Muscle of leg (tissue), 16 donors: ENCODE measurements at places on chromosomes 7 and 10. TPM values are rescaled to one million over a fixed set of nuclear protein-coding genes. Genes with fewer than 3 reads are reported as not detected.
A peak's percentile ranks its signal among the peaks of the same experiment; 100 is the strongest.

DNA sequence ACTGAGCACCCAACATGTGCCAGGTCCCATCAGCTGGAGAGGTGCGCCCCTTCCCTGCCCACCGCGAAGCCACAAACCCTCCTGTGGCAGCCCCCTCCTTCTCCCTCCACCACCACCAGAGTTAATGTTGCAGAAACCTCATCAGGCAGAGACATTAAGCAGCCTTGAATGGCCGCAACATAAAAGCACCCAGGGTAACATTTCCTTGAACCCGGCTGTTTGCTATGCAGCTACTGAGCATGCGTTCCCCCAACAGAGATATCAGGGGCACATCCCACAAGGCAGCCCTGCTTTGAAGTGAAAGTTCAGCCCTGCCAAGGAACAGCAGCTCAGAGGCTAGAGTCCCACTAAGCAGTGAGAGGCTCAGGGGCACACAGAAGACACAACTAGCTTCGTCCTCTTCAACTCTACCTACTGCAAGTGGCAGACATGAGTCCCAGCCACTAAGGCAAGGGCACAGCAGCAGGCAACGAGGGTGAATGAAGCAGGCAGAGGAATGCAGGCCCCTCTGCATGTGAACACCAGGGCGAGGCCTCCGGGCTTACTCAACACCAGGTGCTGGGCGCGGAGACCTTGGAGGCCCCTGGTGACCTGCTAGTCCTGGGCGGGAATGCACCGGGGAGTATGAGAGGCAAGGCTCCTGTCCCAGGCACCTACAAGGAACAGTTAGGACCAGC, 107.4 kb downstream of the SLIT1 start:
- no peak for DNase-seq

GRCh38 chr7:4944939-4945338, 14.0 kb downstream of the MMD2 start:
- no peak for DNase-seq

DNA sequence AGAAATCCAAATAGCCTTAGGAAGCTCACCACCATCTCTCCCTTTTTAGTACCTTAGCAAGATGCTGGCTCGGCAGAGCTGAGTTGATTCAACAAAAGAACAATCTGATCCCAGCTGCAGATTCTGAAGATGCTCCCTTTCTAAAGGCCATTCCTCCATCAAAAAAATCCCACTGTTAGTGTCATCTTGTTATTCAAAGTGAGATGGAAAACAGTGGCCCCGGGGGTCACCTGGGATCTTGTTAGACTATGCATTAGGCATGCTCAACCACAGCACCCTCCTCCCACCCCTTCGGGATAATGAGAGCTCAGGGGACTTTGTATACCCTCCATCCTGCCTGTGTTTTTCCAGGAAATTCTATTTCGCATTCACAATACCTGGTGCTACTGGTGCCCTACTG, 2.4 kb downstream of the NCAPG2 start:
- DNase-seq = no peak

DNA sequence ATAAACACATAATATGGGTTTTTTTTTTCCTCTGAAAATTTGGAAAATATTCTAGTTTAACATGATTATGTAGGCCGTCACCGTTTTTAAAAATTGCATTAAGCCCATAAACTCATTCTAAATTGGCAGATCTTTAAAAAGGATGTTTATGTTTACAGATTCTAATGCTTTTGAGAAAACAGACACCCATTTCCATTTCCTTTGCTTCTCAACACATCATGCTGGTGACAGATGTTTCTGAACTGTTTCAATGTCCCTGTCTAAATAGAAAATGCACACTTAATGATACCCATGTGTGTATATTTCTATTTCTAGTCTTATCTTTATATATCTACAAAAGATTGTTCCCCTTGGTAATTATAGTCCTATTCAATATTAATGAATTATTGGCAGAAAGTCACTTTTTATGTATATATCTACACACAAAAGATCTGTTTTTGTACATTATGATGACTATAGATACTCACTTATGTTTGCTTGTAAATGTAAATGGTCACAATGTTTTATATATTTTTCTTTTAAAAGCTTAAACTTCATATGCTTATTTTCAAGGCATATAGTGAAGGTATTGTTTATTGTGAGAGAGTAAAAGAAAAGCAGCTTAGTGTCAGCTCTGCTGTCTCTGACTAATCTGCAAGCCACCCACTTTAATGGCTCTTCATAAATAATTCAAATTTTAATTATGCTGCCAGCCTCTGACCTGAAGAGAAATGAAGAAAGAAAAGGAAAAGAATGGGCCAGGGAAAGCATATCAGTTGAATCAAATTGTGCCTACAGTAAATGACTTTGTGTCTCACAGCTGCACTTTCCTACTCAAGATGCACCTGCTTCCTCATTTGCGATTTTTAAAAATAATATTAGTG, 179.4 kb downstream of the CACNA2D1 start:
- no peak for DNase-seq

GRCh38 chr7:149191851-149192250, 3.5 kb upstream of the ZNF282 start:
- DNase-seq = no peak

DNA sequence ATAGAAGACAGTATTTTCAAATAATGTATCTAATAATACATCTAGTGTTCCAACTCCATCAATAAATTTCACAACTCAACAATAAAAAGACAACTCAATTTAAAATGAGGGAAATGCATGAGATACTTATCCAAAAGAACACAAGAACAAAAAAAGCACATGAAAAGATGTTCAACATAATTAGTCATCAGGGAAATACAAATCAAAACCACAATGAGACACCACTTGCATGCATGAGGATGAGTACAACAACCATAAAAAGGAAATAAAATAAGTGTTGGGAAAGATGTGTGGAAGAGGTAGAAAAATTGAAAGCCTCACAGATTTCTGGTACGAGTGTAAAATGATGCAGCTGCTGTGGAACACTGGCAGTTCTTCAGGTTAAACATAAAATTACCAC, 111.6 kb upstream of the PTPRZ1 start:
- DNase-seq = no peak

DNA sequence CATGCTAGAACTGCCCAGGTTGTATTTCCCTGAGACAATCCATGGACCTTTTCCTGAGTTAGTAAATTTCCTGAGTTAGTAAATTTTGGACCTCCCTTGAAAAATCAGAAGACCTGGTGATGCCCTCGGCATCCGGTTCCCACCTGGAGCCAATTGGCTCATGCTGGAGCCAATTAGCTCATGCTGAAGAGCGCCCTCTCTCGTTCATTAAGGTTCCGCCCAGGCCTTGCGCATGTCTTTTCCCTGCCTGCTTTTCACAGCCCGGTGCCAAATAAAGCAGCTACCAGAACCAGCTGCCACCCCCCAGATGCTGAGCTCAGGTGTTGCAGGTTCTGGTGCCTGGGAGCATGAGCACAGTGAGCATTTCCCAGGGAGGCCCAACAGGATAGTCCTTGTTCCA, 96.2 kb downstream of the APBB1IP start:
- no peak for DNase-seq

DNA sequence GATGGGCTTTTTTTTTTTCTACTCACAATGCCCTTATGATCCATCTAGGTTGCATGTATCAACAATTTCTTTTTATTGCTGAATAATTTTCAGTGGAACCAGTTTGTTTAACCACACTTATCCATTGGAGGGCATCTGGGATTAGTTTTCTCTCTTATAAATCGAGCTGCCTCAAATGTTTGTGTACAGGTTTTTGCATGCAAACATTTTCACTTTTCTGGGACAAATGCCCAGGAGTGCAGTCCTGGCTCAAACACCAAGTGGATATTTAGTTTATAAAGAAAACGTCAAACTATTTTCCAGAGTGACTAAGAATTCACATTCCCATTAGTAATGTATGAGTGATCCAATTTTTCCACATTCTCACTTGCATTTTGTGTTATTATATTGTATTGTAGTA, 313.4 kb downstream of the CXCL12 start:
- DNase-seq = peak; percentile 95

GRCh38 chr7:38374507-38374906, 101.1 kb upstream of the TARP start:
- DNase-seq = peak; percentile 53

The FAM241B gene
- 0.18 TPM for total RNA-seq

The HOXA13 gene
- 0.40 TPM for total RNA-seq

The CTAGE15 gene
- 0.13 TPM for total RNA-seq
